Lower leg skin (tissue), 4 donors: ENCODE measurements at places on chromosomes 6 and 20.

- no peak for DNase-seq
These were observed 82.5 kb downstream of the POPDC3 start for GRCh38 chr6:105097288-105097687.

DNA sequence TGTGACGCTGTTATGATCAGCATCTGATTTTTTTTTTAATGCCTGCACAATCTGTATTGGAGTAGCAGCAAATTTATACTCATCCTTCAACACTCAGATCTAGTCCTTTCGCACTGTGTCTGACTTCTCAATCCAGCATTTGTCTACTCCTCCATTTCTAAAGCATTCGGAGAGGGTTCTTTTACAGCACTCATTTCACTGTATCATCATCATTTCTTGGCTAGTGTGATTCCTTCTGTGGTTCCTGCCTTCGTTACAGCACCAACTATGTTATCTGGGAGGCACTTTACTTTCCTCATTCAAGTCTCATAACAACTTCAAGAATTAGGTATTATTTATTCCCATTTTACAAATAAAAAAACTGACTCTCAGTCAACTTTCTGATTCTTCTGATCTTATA is 18.0 kb downstream of the NUDT3 start:
- DNase-seq: no peak

GRCh38 chr20:54619181-54619580 is 143.8 kb downstream of the DOK5 start:
- no peak for DNase-seq

- no peak for DNase-seq
These were observed 23.0 kb downstream of the SLC23A2 start for GRCh38 chr20:4978050-4978918.
